ENCODE measurements at places on chromosomes 12 and 14.

GRCh38 chr14:64170181-64170580, 124.0 kb downstream of the ESR2 start:
- DNase-seq: no peak

GRCh38 chr12:93571925-93572711, at the start of gene SOCS2:
Gene SOCS2 (plus strand): TSS chr12:93572675. CDS start chr12:93572898, 223 bp downstream.
- no peak for DNase-seq

DNA sequence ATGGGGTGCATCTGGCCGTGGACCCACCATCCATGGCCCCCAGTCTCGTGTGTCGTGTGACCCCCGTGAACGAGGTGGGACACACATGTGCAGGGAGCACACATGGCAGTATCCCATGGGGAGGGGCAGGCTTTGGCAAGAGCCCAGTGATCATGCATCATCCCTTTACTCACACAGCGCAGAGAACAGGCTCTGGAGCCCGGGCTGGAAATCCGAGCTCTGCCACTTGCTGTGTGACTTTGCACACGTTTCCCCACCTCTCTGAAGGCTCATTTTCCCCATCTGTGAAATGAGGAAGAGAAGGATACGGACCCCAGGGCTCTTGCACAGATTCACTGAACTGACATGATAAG, 119.9 kb downstream of the PHETA1 start:
- DNase-seq: no peak

- no peak for DNase-seq
Observed at GRCh38 chr12:87661786-87662377, 367.3 kb downstream of the C12orf50 start.

- no peak for DNase-seq
Observed at GRCh38 chr14:66140213-66140918, 345.8 kb upstream of the CCDC196 start.

DNA sequence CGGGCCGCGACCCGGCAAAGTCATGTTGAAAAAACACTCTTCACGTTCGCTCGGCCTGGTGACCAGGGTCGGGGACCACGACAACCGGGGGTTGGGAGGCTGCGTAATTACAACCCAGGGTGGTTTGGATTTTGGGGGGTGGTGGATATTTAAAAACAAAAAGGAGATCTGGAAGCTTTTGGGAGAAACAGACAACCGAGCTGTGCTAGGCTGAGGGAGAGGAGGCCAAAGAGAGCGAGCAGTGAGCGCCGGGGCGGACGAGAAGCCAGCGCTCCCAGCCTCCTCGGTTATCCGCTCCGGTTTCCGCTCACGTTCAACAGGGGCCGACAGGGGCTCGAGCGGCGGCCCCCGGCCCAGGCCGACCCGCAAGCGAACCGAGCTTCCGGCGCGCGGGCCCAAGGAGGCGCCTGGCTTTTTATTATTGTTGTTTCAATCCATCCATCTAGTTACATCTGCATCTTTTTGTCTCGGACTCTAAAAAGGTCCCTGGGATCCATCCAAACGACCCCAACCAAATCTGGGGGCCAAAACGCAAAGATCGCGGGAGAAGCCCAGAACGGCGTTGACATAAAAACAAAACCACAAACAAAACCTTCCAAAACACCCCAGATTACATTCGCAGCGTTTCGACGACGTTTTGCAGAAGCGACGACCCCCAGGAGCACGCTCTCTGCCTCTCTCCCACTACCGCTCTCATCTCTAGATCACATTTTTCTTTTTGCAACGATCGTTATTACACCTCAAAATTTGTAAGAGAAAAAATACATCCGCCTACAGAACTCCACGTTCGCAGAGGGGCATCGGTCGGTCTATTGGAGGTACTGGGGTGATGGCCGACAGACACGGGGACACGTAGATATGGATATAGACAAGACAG, 771 bp downstream of the OTX2 start:
- no peak for DNase-seq

GRCh38 chr12:132302466-132303358, 26.7 kb downstream of the GALNT9 start:
- no peak for DNase-seq

GRCh38 chr14:100651999-100652508, 64.8 kb upstream of the BEGAIN start:
- no peak for DNase-seq

- no peak for DNase-seq
Observed at GRCh38 chr14:77023001-77023996, 5.2 kb downstream of the IRF2BPL start.

DNA sequence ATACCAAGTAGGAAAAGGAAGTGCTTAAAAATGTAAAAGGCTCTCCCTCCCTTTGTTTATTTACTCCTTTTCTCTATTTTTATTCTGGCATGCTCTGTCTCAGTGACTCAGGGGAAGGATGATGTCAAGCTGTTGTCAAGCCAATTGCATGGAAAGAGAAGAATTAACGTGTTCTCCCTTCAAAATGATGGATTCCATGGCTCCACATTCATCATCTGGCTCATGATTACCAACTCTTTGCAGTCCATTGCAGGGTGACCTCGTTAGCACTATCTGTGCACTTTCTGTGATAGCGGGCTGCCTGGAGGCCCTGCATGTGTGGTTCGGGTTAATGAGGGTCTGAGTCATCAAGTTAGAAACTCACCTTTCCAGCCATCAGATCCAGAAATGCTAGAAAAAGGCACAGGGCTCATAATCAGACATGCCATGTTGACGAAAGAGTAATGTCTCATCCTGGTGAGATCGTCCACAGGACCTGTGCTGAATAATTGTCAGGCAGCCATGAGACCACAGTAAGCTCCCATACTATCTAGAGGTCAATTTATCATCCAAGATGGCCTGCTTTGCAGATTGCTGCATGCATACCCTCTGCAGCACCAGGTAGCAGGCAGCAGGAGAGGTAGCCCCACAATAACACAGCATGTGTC, 79.2 kb upstream of the BTG1 start:
- no peak for DNase-seq

DNA sequence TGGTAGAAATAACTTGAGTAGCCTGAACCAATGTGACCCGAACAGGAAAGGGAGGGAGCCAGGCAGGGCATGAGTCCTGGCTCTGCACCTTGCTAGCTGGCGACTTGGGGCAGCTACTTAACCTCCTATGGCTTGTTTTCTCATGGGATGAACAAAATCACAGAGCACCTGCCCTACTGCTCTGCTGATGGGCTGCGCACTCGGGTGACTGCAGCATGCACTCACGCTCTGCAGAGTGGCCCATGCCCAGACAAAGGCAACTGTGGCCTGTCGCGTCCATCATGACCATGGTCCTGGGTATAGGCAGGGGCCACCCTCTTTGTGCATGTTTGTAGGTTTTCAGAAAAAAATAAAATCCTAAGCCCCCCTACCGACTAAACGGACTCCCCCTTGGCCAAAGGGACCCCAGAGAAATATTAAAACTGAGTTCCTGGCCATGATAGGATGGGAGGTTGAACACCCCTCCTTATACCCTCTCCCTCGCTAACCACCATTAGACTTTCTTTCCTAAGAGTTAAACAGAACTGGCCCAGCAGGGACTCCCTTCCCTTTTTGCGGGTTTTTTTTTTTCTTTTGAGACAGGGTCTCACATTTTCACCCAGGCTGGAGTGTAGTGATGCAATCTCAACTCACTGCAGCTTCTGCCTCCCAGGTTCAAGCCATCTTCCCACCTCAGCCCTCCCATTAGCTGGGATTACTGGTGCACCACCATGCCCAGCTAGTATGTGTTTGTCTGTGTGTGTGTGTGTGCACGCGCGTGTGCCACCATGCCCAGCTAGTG, 32.5 kb downstream of the VWF start:
- DNase-seq: no peak

DNA sequence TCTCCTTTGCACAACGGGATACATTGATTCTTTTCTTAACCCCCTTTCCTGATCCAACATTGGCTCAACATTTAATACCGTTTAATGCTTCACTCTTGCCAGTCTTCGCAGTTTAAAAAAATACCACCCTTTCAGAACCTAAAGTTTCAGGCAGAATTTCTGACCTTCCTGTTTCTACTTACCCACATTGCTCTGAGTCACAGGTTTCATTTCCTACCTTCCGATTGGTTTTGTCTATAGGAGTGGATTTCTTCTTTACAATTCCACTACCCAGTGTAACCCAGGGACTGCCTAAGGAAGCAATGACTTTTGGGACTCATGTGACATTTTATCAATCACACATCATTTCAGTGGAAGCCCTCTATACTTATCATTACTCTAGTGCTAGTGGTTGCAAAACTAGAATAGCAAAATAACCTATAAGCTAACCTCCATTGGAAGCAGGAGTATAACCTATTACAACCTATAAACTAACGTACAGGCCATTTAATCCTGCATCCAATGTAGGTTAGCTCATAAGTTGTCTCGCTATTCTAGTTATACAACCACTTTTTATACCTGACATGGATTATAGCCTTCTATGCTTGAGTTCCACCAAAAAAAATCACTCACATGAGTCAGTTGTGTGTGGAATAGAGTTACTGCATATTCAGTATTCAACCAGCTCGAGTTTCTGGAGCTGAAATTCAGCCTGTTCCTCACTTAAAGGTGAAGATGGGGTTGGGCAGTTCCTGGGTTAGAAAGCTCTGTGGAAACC, 64.9 kb upstream of the KITLG start:
- DNase-seq: no peak

GRCh38 chr14:51367600-51367931, 127.5 kb downstream of the TMX1 start:
- DNase-seq: no peak

DNA sequence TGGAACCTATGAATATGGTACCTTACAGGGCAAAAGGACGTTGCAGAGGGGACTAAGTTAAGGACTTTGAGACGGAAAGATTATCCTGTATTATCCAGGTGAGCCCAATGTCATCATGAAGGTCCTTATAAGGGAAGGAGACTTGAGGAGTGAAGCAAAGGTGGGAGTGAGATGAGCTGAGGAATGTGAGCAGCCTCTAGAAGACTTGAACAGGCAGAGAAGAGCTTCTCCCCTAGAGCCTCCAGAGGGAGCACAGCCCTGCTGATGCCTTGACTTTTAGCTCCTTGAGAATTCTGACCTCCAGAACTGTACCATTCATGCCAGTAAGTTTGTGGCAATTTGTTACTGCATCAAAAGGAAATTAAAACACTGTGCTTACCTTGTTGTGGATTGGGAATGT, 41.8 kb upstream of the DCD start:
- DNase-seq: no peak

DNA sequence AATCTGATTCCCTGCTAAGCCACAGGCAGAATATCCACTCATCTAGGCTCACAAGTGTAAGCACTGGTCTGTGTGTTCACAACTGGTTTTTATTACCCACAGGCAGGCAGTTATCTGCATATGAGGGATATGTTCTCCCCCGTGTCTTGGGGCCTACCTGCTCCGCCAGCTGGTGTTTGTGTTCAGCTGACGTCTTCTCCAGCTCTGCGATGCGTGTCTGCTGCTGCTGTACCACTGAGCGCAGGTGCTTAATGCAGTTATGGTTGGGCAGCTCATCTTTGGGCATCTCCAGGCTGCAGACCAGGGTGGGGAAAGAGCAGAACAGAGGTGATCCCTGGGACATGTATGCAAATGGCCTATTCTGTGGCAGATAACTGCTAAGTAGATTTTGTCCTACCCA, 13.7 kb downstream of the RNF41 start:
- no peak for DNase-seq

DNA sequence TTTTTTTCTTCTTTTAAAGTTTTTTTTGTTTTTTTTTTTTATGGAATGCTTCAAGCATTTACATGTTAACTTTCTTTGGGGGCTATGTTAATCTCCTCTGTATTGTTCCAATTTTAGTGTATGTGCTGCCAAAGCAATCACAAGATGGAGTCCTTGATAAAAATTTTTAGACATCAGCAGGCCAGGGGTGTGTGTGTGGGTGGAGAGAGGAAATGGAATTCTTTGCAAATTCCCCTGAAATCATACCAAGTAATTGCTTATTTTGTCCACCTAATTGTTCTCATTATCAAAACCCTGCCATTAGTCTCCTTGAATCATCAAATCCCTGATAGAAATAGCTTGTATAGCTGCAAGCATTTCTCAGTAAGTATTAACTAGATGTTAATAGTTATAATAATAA, 21.7 kb downstream of the RNF212B start:
- DNase-seq: no peak

DNA sequence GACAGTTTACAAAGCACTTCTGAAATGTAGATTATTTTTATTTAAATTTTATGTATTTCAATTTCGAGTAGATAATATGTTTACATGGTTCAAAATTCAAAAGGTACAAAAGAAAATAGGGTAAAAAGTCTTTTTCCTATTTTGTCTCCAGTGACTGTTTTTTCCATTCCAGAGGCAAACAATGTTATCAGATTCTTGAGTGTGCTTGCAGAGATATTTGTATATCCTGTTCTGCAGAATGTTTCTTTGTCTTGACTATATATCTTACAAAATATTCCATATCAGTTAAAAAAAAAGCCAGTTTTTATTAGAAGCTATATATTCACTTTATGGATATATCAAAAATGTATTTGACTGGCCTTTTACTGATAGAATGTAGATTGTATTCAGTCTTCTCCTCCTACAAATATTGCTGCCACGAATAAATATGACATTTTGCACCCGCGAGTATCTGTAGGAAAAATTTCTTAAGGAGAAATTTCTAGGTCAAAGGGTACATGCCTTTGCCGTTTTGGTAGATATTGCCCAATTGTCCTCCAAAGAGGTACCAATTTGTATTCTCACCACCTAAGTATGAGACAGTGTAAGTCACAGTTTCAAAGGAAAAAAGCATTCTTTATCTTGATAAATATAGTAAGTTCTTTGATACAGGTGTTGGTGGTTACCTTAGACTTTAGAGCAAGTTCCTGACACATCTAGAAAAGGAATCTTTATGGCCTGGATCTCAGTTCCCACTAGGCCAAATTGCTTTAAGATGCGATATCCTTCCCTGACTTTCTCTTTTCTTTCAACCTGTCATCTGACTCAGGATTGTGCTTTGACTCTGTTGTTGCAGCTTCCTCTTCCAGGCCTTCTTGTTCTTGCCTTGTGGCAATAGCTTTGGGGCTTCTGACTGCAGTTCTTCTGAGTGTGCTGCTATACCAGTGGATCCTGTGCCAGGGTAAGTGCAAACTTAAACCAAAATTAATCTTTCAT, 2.3 kb downstream of the KLRG1 start:
- DNase-seq: no peak

- no peak for DNase-seq
Observed at GRCh38 chr12:21334771-21335325, at the start of gene SLCO1A2. Gene SLCO1A2 (minus strand): TSS chr12:21334917. CDS start chr12:21334647, 270 bp downstream.

- DNase-seq: no peak
Observed at GRCh38 chr12:130288206-130288605, 49.5 kb upstream of the PIWIL1 start.
